ENCODE measurements at places on chromosomes 3 and 15.

GRCh38 chr3:38950581-38950980 is 101.2 kb downstream of the SCN11A start:
- no peak for DNase-seq

DNA sequence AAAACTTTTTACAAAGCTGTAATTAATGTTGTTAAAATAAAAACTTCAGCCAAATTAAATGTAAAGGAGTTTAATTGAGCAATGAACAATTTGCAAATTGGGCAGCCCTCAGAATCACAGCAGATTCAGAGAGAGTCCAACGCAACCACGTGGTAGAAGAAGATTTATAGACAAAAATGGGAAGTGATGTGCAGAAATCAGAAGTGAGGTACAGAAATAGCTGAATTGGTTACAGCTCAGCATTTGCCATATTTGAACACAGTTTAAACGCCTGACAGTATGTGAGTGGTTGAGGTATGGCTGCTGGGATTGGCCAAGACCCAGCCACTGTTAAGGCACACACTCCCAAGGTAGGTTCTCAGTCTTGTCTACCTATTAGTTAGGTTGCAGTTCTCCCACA is 14.4 kb upstream of the PLA2G4D start:
- no peak for DNase-seq

GRCh38 chr15:76460871-76461270 is 124.3 kb downstream of the ISL2 start:
- DNase-seq, result no peak

DNA sequence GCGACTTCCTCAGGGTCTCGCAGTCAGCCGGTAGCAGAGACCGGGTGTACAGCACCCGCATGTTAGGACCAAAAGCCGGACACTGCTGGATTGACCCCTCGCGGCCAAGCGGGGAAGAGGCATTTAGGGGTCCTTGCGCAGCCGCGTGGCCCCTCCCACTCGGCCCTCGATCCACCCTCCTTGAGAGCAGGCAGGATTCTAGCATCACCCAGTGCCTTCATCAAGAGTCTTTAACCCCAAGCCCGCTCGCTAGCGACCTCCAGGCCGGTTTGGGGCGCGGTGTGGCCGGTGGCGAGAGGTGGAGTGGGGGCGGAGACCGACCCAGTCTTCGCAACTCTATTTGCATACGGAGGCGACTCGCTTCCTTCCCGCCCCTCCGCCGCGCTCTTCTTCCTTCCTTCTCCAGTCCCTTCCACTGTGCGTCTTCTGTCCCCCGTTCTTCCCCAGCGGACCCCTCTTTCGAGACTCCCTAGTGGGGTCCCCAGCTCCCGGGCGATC is at the start of gene ST6GAL1:
Gene ST6GAL1, plus strand, starts transcription at position 384 of the 498 bp plus-strand sequence. CDS start 112,178 bp downstream, outside the sequence.
- no peak for DNase-seq

- no peak for DNase-seq
Observed at GRCh38 chr15:25403771-25404170, 35.1 kb downstream of the UBE3A start.

GRCh38 chr3:106827515-106828213 is 549.6 kb upstream of the CCDC54 start:
- no peak for DNase-seq

GRCh38 chr15:79680720-79681119 is 216.1 kb downstream of the MTHFS start:
- no peak for DNase-seq

GRCh38 chr3:173066044-173067004 is 74.7 kb downstream of the SPATA16 start:
- no peak for DNase-seq

DNA sequence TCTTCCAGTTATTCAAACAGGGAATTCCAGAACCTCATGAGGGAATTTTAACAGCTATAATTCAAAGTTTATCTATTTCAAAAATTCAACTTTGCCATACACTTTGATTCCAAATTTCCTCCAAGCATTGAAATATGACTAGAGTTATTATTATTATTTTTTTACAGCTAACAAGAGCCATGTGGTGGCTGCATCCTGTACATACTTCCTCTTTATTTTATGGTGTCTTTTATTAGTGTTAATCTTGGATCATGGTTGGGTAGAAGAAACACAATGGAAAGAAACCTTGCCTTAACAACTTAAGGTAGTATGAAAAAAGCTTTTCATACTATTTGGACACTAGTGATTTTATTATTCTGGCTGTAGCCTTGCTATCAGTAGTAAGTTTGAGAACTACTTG is 52.7 kb downstream of the TFG start:
- no peak for DNase-seq

Data from Panc1 (cell line).